Stimulated activated CD8-positive, alpha-beta memory T cell treated with anti-CD3 and anti-CD28 coated beads, Interleukin-15, amount 100 ng/mL, for 1 hour (primary cell): ENCODE measurements at places on chromosomes 3 and 15.

GRCh38 chr3:86991840-86992435 is 989 bp upstream of the VGLL3 start:
- no peak for DNase-seq

- no peak for DNase-seq
Measured at GRCh38 chr3:105539897-105540296, 173.2 kb downstream of the ALCAM start.

- no peak for DNase-seq
Measured at GRCh38 chr15:35194296-35194695, 109.2 kb upstream of the NANOGP8 start.

GRCh38 chr15:63457379-63457778 is 47.0 kb upstream of the USP3 start:
- no peak for DNase-seq

DNA sequence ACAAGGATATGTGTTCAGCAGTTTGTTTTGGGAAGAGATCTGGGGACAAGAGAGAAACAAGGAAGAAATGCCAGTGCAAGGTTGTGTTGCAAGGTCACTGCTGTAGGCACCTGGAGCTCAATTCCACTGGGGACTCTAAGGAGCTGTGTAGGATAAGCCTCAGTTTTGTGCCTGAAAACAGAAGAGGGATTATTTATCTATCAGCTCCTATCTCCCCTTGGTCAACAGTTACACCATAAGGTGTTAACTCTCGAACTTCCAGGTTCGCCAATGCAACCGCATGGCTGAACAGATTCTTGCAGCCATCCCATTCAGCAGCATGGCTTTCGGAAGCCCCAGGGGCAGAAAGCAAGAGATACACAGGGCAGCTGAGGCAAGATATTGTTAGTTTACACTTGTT is 41.6 kb upstream of the CNOT10 start:
- DNase-seq, result no peak

GRCh38 chr3:52085681-52086282 is 29.4 kb upstream of the DUSP7 start:
- no peak for DNase-seq

GRCh38 chr3:65545429-65545828 is 493.3 kb downstream of the MAGI1 start:
- no peak for DNase-seq

DNA sequence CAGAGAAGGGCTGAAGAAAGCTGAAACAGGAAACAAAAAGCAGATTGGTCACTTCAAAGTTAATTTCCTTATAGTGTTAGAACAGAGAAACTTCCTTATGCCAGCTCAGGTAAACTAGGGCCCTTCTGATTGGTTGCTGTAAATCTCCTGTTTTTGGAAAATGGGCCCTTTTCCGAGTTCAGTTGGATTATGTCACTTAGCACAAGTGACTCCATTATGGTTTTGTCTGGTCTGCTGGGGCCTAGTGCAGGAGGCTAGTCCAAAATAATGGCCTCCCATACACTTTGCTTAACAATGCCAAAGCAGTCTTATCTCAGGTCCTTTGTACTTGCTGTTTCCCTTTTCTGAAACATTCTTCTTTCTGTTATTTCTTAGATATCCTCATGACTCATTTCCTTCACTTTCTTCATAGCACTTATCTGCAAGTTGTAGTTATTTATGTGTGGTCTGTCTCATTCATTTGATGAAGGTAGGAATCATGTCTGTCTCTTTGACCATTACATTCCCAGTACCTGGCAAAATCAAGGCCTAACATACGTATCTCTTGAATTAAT is 7.7 kb upstream of the DCP1A start:
- no peak for DNase-seq

- DNase-seq, result no peak
Measured at GRCh38 chr3:187112934-187113793, 26.1 kb downstream of the RPL39L start.

DNA sequence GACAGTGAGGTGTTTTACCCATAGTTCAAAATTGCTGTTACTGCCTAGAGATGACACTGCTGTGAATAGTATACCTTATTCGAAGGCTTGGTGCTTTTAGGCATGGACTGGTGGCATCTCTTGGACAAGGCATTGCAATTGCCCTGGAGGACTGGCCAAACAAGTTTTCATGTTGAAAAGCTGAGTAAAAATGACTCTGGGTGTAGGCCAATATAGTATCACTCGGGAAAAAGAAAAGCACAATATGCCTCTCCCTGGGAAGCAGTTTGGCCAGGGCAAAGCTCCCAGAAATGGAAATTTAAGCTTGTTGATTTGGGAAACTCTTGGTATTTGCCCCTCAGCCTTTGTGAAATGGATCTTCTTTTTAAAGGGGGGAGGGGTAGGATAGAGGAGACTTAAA is 54.8 kb downstream of the ZNF609 start:
- DNase-seq, result no peak

- no peak for DNase-seq
Measured at GRCh38 chr3:129015388-129016105, 14.4 kb downstream of the EFCC1 start.
